Suppressor macrophage (primary cell): ENCODE measurements at places on chromosomes 1 and 21.

DNA sequence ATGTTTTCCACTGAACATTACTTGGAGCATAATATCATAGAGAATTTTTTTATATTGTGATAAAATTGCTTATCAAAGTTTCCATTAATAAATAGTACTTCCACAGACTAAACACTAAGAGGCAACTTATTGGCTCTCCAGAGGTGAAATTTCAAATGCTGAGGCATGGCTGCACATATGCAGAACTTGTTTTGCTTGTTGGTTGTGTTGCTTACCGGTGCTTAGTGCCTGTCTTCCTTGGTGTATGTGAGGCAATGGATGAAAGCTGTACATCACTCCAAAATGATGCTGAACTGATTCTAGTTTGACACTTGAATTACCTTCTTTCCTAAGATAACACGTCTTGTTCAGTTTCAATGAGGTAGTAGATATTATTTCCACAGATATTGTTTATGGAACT is 29.8 kb upstream of the GPR52 start:
- no peak for DNase-seq

GRCh38 chr1:182196897-182197870 is 135.7 kb upstream of the ZNF648 start:
- peak; percentile 47 for DNase-seq

- DNase-seq, result no peak
Observed at GRCh38 chr1:57088653-57089052, 122.8 kb upstream of the C8B start.

GRCh38 chr1:244030481-244031040 is 20.5 kb upstream of the ZBTB18 start:
- DNase-seq, result no peak

GRCh38 chr21:42836767-42837301 is 42.5 kb downstream of the WDR4 start:
- no peak for DNase-seq

- DNase-seq, result no peak
Observed at GRCh38 chr1:82240571-82240970, 439.8 kb downstream of the ADGRL2 start.

DNA sequence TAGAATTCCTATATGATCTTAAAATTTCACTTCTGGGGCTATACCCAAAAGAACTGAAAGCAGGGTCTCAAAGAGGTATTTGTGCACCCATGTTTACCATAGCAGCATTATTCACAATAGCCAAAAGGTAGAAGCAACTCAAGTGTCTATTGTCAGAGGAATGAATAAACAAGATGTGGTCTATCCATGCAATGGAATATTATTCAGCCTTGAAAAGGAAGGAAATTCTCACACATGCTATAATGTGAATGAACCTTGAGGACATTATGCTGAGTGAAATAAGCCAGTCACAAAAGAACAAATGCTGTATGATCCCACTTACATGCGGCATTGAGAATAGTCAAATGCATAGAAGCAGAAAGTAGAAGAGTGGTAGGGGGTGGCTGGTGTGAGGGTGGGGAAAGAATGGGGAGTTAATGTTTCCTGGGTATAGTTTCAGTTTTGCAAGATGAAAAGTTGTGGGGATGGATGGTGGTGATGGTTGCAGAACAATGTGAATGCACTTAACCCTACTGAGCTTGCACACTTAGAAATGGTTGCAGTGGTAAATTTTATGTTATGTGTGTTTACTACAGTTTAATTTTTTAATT is 122.4 kb downstream of the TOMM20 start:
- no peak for DNase-seq

- no peak for DNase-seq
Observed at GRCh38 chr1:205965036-205965884, 22.0 kb upstream of the SLC26A9 start.

- DNase-seq, result no peak
Observed at GRCh38 chr1:18037651-18038050, 69.9 kb upstream of the IGSF21 start.

- peak; percentile 57 for DNase-seq
Observed at GRCh38 chr1:109819906-109820305, 56.2 kb upstream of the EPS8L3 start.

- no peak for DNase-seq
Observed at GRCh38 chr1:77642196-77642595, 40.3 kb downstream of the ZZZ3 start.

GRCh38 chr1:17440074-17440826 is 773 bp upstream of the RCC2 start:
- DNase-seq, result no peak

DNA sequence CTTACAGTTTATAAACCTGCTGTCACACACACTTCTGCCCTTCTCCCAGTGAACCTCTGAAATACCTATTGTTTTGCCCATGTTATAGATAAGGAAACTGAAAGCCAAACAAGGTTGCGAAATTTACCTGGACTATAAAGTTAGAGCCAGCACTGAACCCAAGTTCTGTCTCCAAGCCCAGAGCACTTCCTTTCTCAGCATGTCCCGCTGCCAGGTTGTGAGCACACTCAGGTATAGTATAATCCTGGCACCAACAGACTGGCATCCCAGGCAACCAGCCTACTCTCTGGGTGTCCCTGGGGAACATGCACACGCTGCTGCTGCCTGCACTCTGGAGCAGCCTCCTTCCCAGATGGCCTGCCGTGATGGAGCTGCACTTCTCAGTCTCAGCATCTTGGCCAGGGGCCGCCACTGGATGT is 45.1 kb downstream of the PGBD5 start:
- no peak for DNase-seq

DNA sequence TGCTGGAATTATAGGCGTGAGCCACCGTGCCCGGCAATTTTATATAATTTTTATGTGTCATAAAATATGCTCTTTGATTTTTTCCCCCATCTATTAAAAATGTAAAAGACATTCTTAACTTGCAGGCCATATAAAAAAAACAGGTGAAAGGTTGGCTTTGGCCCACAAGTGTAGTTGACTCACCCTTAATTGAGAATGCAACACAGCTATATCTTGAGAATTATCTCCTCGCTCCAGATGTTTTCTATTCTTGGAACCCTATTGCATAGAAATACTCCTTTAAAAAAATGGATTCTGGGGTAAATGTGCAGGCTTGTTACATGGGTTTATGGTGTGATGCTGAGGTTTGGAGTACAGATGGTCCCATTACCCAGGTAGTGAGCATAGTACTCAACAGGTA is 112.0 kb downstream of the ST3GAL3 start:
- no peak for DNase-seq

DNA sequence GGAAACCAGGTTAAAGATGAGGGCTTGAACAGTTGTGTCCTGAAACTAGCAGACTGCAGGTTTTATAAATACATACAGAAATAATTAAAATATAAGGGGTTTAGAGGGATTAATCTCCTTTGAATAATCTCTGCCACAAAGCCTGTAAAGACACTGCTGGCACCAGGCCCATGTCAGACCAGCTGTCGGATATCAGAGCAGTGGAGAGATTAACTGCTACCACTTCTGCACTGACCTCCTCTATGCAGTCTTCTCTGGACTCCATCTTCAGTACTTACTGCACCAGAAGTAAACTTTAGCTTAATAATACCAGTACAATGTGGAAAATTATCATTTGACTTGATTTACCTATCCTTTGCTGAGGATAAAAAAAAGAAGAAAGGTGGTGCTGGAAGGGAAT is 128.6 kb downstream of the LHX4 start:
- no peak for DNase-seq

- peak; percentile 42 for DNase-seq
Observed at GRCh38 chr1:35470977-35471613, 86.1 kb downstream of the KIAA0319L start.

DNA sequence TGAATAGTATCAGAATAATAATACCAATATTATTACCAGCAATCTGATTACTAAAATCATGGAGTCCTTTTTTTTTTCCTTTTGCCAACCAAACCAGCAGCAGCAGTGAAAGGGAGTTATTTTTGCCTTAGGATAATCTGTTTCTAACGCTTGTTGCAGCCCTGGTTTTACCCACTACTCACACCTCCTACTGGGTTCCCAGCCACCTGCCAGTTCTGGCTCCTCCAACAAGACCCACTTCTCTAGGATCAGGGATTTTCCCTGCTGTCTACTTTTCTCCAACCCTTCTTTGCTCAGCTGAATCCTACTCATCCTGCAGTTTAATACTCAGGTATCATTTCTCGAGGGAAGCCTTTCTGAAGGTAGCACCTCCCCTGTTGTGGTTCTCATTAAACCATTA is 96.8 kb upstream of the BCAR3 start:
- DNase-seq, result no peak

DNA sequence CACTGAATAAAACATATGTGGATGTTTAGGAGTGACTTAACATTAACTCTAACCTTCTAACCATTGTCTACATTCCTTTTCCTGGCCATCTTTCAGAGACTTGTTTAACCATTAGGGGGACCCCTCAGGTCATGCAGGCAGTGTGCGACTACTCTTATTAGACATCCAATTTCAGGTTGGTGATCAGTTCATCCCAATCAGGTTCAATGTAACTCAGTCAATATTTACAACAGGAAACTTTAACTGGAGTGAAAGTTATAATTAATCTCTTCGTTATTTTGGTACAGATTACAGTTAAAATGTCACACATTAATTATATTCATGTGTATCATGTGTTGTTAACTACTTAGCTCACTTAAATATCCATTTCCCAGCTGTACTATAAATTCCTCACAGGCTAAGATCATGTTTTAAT is 68.8 kb upstream of the RGS1 start:
- DNase-seq, result peak; percentile 65

GRCh38 chr21:44463724-44464123 is 8.4 kb downstream of the LRRC3 start:
- DNase-seq, result no peak

GRCh38 chr1:99407018-99407417 is 142.7 kb downstream of the PLPPR4 start:
- DNase-seq, result no peak

DNA sequence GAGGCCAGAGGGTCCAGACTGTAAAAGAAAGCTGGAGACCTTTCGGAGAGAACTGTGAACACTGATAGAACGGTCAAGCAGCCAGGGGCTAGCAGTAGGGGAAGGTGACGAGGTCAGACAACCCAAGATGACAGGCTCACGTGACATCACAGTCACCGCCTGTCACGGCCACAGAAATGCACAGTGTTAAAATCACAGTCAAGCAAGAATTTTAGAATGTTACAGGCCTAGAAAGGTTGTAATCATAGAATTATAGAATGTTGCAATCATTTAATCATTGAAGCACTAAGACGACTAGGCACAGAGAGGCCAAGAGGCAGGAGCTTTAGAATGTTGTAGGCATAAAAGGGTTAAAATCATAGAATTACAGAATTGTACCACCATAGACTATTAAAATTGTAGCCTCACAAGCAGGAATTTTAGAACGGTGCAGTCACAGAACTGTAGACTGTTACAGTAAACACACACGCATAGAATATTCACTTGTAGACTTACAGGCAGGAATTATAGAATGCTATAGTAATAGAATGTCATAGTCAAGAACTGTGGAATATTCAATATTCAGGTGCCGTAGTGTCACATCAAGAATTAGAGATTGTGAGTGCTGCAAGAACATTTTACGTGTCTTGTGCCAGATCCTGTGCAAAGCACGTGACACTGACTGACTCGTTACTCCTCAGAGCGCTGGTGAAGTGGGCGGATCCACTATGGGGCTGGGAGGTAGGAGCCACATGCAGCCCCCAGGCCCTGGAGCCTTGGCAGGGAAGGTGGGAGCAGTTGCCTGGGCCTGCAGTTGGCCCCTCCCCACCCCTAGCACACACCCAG is 118.1 kb downstream of the EPHB2 start:
- peak; percentile 71 for DNase-seq

DNA sequence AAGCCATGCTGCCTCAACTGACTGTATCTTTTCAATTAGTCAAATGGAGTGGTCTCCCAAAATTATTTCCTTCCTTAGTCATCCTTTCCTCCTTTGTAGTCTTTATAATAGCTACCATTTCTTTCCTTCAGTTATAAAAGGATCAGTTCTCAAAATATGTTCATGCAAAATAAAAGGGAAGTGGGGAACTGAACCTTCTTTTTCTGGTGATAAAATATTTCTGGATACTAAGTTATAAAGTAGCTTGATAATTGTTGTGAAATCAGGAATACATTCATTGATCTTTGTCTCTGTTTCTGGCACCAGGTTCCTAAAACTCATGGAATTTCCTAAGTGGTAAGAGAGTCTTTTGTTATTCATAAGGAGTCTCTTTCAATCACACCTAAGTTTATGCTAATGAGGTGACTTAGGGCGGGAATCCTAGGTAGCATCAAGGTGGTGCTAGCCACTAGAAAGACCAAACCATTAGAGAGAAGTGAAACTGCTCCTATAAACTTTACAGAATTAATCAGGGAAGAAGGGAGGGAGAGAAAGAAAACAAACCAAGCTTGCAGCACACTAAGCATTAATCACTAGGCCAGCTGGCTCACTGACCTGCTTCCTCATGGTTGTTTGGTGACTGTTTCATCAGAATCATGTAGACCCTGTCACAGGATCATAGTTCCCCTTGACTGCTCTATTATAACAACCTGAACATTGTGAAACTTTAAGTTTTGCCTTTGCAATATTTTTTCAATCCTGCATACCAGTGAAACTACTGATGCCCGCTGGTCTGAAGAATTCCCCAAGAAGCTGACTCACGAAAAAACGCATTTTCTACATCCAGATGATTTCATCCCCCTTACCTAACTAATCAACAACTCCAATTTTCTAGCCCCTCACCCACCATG is 161.6 kb upstream of the PTBP2 start:
- peak; percentile 59 for DNase-seq

- DNase-seq, result no peak
Observed at GRCh38 chr1:185162491-185162890, 5.5 kb downstream of the SWT1 start.

- DNase-seq, result no peak
Observed at GRCh38 chr21:43467785-43468184, 40.9 kb upstream of the SIK1 start.

- DNase-seq, result no peak
Observed at GRCh38 chr1:167701510-167701909, 20.3 kb upstream of the MPZL1 start.

GRCh38 chr21:41754479-41754891 is 12.4 kb downstream of the RIPK4 start:
- no peak for DNase-seq

- DNase-seq, result no peak
Observed at GRCh38 chr1:5369223-5369622, 623.0 kb downstream of the NPHP4 start.

DNA sequence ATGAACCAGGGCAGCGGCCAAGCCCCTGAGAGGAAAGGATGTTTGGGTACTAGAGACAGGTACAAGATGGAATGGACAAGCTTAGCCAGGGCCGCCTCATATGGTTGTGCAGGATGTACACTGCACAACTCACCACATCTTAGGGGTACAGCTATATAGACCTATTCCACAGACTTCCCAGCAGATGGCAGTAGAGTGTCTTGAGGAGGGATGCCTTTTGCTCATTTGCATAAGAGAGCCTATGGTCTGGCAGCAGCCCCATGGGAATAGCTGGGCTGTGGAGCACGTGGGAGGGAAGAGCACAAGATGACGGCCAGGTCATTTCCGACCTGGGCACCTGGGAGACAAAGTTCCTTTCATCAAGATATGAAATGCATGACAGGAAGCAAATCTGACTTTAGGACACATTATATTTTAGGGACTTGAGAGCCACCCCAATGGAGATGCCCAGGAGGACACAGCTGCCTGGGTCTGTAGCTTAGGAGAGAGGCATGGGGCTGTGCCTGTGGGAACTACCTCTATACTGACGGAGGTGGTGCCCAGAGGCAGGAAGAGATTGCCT is 215.5 kb downstream of the KCNJ6 start:
- DNase-seq, result peak; percentile 71
